ENCODE measurements at places on chromosomes 1 and 21. TPM values are rescaled to one million over a fixed set of nuclear protein-coding genes. Genes with fewer than 3 reads are reported as not detected.
A peak's percentile ranks its signal among the peaks of the same experiment; 100 is the strongest.

Gene UAP1
- 95.0 TPM for total RNA-seq

DNA sequence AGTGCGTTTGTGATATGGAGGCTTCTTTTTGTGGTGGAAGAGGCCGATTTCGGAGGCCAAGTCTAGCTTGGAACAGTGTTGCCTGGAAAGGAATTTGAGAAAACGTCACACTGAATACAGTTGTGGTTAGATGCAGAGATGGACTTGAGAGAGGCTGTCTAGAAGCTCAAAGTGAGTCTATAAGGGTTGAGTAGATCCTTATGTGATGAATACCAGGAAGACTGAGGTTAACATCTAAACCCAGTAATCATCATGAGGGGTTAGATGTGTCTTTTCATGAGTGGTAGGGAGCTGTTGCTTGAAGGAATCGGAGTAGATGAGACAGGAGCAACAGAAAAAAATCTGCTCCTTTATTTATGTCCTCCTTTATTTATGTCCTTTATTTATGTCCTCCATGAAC lies 114.6 kb upstream of the IVNS1ABP start:
- peaks cover 10% of the 10 kb centered on the region for H3K4me1 ChIP-seq
- no peaks in the 10 kb centered on the region for H3K27me3 ChIP-seq
- no peak for DNase-seq
- H3K27ac ChIP-seq, result no peak overlapping the region
- no peaks in the 10 kb centered on the region for H3K36me3 ChIP-seq

GRCh38 chr1:84571150-84571535 lies 3.1 kb downstream of the CTBS start:
- H3K36me3 ChIP-seq, result no peaks in the 10 kb centered on the region
- H3K27ac ChIP-seq, result no peak overlapping the region
- H3K4me3 ChIP-seq, result no peak overlapping the region
- no peaks in the 10 kb centered on the region for H3K27me3 ChIP-seq
- peaks cover 7% of the 10 kb centered on the region for H3K4me1 ChIP-seq

DNA sequence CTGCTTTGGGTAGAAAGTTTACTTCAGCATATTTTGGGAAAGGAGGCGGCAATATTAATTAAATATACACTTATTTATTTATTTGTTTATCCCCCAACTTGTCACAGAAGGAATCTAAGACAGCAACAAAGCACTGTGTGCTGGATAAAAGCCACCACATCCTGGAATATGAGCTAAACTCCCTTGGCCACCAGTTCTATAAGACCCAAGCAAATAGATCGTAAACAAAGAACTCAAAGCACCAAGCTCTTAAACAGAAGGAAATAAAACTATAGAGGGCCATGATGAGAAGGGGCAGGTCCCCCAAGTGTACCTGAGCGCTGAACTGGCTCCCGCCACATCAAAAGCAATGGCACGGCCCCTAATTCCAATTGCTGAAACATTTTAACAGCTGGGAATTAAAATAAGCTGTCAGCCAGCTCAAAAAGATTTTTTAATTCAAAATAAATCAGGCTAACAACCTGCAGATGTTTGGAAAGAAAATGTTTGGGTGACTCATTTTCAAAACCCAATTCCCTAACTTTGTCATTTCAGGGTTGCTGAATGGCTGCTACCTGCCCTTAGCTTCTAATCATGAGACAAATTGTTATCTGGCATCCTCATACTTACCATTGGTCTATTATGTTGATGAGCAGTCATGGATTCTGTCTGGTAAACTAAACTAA lies 127.1 kb downstream of the SLC30A10 start:
- no peaks in the 10 kb centered on the region for H3K27me3 ChIP-seq
- no peak overlapping the region for H3K4me3 ChIP-seq
- H3K27ac ChIP-seq, result no peak overlapping the region
- no peaks in the 10 kb centered on the region for H3K4me1 ChIP-seq
- no peak for DNase-seq
- no peaks in the 10 kb centered on the region for H3K36me3 ChIP-seq

DNA sequence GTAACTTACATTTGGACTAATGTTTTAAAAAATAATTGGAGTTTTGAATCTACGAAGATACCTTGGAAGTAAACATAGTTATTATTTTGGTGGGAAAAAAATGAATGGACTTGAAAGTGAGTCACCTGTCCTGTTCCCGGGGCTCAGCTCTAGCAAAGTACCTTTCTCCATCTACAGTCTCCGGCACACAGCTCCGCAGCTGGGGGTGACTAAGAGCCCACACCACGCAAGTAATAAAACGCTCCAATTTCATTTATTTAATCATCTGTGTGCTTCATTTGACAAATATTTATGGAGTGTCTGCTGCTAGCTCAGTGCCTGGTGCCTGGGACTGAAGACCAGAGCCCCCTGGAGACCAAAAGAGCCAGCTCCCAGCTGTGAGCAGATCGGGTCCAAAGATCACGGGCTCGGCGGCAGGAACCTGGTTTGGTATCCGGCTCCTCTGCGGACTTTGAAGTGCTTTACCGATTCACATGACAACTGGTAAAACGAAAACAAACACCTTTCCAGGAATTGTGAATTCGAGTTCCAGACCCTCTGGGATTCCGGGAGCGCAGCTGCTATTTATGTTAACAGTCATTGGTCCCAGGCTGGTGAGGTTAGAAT lies 1.7 kb upstream of the RIPK4 start:
- H3K4me3 ChIP-seq, result peak overlapping the region; percentile 60
- peaks cover 96% of the 10 kb centered on the region for H3K27me3 ChIP-seq
- H3K4me1 ChIP-seq, result peaks cover 7% of the 10 kb centered on the region
- DNase-seq, result peak; percentile 84

DNA sequence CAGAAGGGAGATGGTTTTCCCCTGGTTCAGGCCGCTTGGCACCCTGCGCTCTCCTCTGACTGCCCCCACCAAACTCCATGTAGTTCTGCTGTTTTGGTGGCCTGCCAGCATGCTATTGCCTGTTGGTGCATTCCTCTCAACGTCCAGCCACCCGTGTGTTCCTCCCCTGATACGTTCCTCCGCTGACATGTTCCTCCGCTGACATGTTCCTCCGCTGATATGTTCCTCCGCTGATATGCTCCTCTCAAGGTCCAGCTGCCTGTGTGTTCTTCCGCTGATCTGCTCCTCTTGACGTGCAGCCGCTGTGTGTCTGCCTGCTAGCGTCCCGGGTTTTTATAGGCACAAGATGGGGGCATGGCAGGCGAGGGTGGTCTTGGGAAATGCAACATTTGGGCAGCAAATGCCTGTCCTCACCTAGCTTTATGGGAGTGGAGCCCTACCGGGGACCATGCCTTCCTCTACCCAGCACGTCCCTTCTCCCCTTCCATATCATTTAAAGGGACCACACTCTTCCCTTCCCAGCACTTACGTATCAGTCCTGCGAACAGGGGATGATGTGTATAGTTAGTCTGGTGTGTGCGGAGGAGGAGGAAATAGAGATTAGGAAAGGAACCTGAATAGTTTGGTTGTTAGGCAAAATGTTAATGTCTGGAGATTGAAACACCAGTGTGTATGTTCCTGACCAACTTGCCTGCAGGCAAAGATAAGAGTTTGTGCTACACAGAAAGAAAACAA lies 40.6 kb upstream of the PLA2G5 start:
- DNase-seq, result no peak
- H3K27me3 ChIP-seq, result peaks cover 7% of the 10 kb centered on the region
- H3K4me1 ChIP-seq, result no peaks in the 10 kb centered on the region
- no peak overlapping the region for H3K27ac ChIP-seq

- no peak overlapping the region for H3K4me3 ChIP-seq
- DNase-seq, result peak; percentile 89
- H3K4me1 ChIP-seq, result peaks cover 68% of the 10 kb centered on the region
- H3K27ac ChIP-seq, result peak overlapping the region; percentile 92
Observed at GRCh38 chr1:42943166-42943565, 15.5 kb downstream of the SLC2A1 start.

Gene PPIAL4G
- not detected for total RNA-seq

Gene SYPL2
- total RNA-seq, result 4.1 TPM

DNA sequence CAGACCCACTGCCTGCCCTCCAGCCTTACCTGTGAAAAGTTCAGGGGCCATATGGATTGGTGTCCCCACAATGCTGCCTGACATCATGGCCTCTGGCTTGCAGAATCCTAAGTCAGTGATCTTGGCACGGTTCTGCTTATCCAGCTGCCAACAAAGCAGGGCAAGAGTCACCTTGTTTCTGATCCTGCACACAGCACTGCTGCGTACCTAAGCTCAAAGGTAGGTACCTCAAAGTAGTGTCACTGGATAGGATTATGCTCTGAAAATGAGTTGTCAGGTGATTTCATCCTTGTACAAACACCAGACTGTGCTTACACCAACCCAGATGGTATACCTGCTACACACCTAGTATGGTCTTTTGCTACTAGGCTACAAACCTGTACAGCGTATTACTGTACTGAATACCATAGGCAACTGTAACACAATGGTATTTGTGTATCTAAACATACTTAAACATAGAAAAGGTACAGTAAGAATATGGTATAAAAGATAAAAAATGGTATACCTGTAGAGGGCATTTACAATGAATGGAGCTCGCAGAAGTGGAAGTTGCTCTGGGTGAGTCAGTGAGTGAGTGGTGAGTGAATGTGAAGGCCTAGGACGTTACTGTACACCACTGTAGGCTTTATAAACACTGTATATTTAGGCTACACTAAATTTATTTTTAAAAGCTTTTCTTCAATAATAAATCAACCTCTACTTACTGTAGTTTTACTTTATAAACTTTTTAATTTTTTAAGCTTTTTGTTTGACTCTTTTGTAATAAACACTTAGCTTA lies 29.1 kb upstream of the RBBP5 start:
- H3K4me3 ChIP-seq, result no peak overlapping the region
- no peaks in the 10 kb centered on the region for H3K4me1 ChIP-seq
- no peak for DNase-seq

Data from transverse colon (tissue), 4 donors.